Central memory CD4-positive, alpha-beta T cell (primary cell): ENCODE measurements at places on chromosomes 11 and 22.

DNA sequence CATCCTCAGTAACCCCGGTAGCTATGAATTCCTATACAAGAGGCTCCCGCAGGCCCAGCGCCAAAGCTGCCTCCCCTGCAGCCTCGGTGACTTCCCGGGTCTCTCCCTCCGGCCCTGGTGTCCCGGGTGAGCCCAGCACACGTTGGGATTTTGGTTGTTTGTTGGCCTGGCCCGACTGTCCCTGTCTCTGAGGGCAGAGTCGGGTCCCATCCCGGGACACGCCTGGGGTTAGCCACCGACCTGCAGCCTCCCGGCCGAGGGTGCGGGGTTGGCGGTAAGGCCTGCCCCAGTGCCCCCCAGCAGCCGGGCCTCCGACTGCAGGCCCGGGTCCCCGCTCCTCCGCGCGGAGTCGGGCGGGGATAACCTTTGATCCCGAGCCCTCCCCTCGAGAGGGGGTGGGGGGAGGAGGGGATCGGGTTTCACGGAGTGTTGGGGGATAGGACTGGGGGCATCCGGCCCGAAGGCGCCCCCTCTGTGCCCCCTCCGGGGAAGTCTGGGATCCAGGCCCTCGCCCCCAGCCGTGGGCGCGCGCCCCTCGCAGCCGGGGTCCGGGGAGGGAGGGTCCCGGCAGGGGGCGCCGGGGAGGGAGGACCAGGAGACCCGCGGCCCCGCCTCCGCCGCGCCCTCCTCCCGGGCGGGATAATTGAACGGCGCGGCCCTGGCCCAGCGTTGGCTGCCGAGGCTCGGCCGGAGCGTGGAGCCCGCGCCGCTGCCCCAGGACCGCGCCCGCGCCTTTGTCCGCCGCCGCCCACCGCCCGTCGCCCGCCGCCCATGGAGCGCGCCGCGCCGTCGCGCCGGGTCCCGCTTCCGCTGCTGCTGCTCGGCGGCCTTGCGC, at the start of gene FBLN1:
Gene FBLN1 (plus strand): TSS at position 669 of the 835 bp plus-strand sequence. CDS start 103 bp downstream, at position 772.
- DNase-seq, result no peak

DNA sequence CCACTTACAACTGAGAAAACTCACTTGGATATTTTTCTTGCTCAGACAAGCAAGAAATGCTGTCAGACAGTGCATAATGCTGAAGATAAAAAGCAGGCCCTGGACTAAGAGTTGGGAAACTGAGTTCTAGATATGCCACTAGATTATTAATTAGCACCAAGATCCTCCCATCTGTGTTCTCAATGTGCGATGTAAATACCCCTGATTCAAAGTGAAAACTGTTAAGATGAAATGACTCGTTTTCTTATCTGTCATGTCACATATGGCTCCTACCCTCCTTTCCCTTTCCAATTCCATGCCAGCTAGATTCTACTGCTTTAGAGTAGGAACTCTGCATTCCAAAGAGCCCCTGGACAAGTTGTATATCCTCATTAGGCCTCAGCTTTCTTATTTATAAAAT, 88.9 kb upstream of the CLNS1A start:
- DNase-seq, result no peak

- DNase-seq, result no peak
Measured at GRCh38 chr22:19115628-19116027, 6.6 kb downstream of the DGCR2 start.

DNA sequence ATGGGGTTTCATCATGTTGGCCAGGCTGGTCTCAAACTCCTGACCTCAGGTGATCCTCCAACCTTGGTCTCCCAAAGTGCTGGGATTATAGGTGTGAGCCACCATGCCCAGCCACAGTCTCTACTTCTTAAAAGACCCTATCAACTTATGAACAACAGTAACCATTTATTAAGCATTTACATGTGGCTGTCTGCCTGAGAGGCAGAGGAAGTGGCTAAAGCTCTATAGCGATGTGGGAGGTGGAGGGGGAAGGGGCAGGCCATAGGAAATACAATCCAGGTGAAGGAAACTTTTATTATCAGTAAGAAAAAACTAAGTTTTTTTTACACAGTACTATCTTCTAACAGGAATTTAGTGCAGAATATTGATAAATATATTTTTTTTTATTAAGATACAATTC, 87.8 kb upstream of the PHOX2A start:
- DNase-seq, result no peak

- no peak for DNase-seq
Measured at GRCh38 chr11:128888034-128888985, 2.8 kb upstream of the KCNJ5 start.

DNA sequence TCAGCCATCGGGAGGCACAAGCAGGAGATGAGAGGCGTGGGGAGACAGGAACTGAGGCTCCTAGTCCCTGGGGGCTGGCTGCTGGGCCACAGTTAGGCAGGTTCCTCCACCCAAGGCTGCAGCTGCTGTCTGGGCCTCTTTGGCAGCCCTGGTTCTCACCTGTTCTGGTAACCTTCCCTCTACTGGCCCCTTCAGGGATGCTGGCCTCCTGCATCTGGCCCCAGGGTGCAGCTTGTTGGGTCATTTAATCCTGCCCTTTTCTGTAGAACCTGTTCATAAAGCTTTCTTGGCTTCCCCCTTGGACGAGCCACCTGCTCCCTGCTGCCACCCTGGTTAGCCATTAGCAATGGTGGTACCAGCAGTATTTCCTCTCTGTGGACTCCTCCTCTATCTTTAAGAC, 5.5 kb downstream of the USH1C start:
- DNase-seq, result no peak

DNA sequence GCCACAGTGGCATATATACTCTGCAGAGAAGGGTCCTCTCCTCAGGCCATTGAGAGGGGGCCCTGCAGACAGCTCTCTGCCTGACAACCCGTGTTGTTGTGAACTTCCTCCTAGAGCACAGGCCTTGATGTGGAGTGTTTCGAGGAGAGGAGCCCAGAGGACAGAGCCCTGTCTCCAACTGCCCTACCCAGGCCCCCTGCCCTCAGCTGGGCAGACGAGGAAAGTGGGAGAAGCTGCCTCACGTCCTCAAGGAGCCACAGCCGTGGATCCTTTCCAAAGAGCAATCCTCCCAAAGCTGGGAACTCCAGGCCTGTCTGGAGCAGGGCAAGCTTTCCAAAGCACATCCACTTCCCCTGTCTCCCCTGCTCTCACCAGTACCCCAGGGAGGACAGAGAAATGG, 10.7 kb downstream of the LMO1 start:
- DNase-seq, result no peak

DNA sequence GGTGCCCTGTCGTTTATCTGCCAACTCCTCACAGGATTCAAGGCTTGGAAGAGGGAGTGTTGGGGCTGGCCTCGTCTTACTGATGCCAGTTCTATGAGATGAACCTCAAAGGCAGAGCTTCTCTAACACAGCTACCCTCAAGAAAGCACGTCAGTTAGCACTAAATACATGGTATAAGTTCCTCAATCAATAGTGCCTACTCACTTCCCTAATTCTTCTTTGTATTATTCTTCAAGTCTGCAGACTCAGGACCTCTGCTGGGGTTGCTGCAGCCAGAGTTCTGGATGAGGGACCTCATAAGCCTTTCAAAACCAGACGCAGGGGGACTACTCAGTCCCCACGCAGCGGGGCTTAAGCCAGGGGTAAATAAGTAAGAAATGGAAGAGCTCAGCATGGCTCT, 118.3 kb downstream of the VPREB1 start:
- no peak for DNase-seq

GRCh38 chr11:70331901-70332300, 61.4 kb downstream of the PPFIA1 start:
- DNase-seq, result no peak

DNA sequence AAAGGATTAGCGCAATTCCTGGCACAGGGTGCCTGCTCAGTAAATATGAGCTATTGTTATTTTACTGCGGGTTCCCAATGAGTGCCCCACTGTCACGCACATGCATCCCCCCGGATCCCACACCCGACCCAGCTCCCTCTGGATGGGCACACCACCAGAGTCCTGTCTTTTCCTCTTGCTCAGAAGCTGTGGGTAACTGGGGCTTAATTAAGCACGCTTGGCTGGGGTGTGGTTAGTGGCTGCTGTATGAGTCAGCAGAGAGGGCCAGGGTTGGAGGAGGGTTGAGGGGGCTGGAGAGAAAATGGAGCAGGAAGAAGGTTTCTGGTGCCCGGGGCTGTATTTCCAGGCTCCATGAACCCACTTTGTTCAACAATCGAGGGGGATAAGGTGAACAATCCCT, 30.3 kb upstream of the NECTIN1 start:
- no peak for DNase-seq

DNA sequence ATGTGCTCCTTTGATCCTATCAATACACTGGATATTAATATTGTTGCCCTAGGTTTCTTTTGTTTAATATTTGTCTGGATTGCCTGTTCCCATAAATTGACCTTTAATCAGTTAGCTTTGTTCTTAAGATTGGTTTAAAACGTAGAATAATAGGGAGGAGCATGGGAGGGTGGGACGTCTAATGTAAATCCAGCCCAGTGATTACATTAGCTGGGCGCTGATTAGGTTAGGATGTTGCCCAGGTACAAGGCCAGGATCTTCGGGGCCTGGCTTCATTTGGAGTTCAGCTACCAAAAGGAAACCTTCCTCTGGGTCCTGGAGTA, at the start of gene SRSF8:
Gene SRSF8 (plus strand): TSS at position 204 of the 323 bp plus-strand sequence. CDS start 308 bp downstream, outside the sequence.
- DNase-seq, result no peak

DNA sequence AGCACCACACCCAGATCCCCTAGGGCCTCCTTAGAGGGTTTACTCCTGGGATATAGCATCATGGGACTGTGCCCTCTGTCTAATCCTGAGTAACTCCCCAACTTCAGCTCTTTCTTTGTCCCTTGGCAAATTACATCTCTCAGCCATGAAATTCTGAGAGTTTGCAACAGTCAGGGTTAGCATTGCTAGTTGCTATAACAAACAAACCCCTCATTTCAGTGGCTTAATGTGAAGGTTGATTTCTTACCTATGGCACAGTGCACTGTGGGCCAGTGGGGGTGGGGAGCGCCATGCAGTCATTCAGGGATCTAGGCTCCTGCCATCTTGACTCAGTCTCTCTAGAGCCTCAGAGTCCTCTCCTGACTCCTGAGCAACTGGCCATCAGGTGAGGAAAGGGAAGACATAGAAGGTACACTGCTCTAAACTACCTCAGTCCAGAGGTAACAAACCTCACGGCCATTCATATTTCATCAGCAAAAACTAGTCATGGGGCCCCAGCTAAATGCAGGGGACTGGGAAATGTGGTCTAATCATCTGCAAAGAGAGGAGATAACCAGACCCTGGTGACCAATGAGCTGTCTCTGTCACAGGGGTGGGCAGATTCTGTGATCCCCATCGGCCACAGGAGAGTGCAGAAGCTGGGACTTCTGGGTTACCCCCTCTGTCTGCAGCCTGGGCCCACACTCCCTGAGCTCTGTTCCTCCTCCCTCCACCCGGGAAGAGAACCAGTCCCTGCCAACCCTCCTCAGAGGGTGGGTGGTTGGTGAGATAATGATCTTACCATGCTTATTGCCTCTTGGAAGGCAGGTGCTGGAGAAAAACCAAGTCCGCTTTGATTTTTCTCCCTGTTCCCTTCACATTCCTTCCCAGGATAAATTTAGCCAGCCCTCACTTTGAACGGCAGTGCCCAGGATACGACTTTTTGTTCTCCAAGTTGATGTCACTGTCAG, 17.5 kb downstream of the PRG3 start:
- DNase-seq, result no peak

DNA sequence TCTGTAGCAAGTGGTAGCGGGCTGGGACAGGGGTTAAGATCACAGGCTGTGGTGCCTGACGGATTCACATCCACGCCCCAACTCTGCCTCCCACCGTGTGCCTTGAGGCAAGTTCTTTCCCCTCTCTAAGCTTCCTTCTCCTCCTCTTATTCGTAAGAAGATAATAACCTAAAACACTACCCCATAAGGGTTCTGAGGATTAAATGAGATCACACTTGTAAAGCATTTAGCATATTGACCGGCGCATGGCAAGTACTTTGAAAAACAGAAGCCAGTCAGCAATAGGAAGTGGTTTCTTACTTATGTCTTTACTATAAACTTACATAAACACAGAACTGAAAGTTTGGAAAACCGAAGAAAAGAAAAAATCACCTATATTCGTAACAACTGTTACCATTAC, 15.5 kb upstream of the LMO2 start:
- DNase-seq, result no peak

- peak; percentile 38 for DNase-seq
Measured at GRCh38 chr11:12196308-12196707, 85.9 kb downstream of the MICAL2 start.

DNA sequence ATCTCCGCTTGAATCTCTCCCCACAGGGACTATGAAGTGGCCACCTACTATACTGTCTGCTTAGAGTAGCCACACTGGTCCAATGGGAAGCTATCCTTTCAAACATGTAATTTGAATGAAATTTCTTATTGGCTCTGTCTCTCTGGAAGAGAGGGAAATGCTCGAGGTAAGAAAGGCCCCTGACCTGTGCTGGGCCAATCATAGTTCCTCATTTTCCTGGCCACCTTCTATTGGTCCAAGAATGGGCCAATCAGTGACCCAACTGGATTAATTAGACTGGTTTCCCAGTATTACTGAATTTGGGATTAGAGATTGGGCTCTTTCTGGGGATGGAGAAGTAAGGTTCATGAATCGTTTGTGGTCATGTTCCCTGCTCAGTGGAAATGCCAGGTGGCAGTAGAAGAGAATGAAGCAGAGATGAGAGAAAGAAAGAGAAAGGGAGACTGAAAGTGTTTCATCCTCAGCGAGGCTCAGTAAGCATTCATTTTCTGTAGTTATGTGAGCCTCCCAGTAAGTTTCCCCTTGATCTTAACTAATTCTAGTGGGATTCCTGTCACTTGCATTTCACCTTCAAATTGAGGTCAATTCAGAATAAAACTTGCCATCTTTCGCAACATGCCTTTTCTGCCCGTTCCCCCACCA, 8.4 kb upstream of the MMP20 start:
- DNase-seq, result no peak

DNA sequence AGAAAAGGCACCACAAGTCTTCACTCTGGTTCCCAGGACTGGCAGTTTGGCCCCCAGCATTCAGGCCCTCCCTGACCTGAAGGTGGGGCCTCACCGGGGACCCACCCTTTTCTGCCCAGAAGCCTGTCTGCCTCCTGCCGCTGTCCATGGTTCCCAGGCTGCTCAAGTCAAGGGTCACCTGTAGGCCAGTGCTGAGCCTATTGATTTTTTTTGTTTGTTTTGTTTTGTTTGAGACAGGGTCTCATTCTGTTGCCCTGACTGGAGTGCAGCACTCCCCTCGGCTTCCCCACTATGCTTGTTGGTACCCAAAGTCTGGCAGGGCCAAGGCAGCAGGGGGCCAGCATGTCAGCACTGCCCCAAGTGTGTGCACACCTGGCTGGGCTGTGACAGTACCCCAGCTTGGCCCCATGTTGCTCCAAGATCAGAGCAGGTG, 11.0 kb upstream of the MED17 start:
- DNase-seq, result no peak

GRCh38 chr11:2414616-2415015, 14.1 kb downstream of the TSSC4 start:
- DNase-seq, result no peak

DNA sequence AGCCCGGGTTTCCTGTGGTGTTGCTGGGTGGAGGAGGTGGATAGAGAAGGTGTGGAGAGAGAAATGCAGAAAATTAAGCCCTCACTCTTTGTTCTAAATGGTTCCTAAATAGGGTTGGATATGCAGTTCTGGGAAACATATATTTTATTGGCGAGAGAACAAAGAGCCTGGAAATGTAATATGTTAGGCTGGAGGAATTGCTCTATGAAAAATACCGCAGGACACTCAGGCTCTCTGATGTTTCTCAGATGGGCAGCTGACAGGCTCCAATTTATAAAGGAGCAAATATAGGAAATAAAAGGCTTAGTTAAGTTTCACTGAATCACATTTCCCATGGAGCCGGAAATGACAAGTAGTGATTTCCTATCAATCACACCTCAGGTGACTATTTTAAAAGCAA, 428.0 kb downstream of the TMEM135 start:
- DNase-seq, result no peak

GRCh38 chr11:57562596-57562995, 4.9 kb downstream of the UBE2L6 start:
- DNase-seq, result no peak

- no peak for DNase-seq
Measured at GRCh38 chr11:111762981-111763643, 3.1 kb downstream of the PPP2R1B start.
